ENCODE measurements at places on chromosomes 7 and 10.
A peak's percentile ranks its signal among the peaks of the same experiment; 100 is the strongest.

- no peak for DNase-seq
Observed at GRCh38 chr10:77313066-77313750, 324.4 kb downstream of the KCNMA1 start.

- DNase-seq: no peak
Observed at GRCh38 chr7:69257592-69257991, 340.7 kb upstream of the AUTS2 start.

- no peak for DNase-seq
Observed at GRCh38 chr10:131250454-131251145, 60.9 kb downstream of the TCERG1L start.

GRCh38 chr10:124138195-124138882 lies 44.9 kb upstream of the CHST15 start:
- no peak for DNase-seq

- DNase-seq: no peak
Observed at GRCh38 chr10:78448994-78449418, 415.3 kb downstream of the RPS24 start.

- DNase-seq: no peak
Observed at GRCh38 chr10:71187600-71187999, 24.8 kb upstream of the UNC5B start.

- no peak for DNase-seq
Observed at GRCh38 chr7:30745261-30745941, 6.5 kb upstream of the INMT start.

- DNase-seq: no peak
Observed at GRCh38 chr10:96656839-96657238, 63.5 kb downstream of the PIK3AP1 start.

- no peak for DNase-seq
Observed at GRCh38 chr10:114893251-114893650, 44.7 kb upstream of the TRUB1 start.

DNA sequence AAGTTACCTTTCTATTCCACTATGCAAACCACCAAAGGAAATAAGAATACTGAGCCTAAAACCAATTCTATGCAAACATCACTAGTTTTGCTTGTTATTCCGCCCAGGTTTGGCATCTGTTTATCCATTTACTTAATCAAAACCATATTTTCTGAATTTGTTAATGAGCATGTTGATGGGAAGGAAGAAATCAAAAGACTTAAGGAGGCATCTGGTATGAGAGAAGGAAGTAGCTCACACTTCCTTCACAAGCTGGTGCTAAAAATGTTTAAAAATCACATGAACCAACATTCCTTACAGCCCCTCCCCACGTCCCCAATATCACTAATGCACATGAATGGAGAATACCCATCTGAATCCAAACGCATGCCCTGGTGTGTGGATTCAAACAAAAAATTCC lies 52.0 kb upstream of the PRKAR2B start:
- DNase-seq: no peak

GRCh38 chr7:39085189-39085588 lies 107.5 kb downstream of the POU6F2 start:
- no peak for DNase-seq

- DNase-seq: no peak
Observed at GRCh38 chr10:5195727-5196374, 786 bp upstream of the AKR1C4 start.

DNA sequence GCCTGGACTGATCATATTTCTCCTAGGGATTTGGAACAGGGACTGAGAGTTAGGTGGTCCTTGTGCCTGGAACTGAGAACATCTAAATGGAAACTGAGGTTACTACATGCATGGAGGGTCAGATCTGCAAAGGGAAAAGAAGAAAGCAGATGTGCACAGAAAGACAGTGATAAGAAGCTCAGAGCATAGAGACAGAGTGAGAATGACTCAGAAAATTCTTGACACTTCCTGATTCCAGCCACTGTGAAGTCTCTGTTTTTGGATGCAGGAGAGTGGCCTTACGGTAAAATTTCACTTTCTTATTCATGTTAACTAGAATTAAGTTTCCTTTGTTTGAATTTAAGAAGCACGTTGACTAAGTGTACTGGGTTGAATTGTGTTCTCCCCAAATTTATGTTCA lies 241.7 kb downstream of the TMEM26 start:
- DNase-seq: no peak

- no peak for DNase-seq
Observed at GRCh38 chr7:127717502-127718339, 65.7 kb downstream of the SND1 start.

DNA sequence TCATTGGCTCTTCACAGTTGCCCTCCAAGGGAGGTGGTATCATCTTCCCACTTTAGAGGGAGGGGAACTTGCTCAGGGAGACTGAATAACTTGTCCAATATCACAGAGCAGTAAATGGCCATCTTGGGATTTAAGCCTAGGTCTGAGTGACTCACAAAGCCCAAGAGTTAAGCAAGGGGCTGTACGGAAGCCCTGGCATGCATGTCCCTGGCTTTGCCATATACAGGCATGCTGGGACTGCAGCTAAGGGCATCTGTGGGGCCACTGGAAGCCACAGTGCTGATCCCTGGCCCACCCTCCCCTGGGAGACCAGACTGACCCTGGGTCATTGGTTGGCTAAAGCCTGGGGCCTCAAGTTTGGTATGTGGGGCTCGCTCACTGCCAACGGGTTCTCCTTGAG lies 3.1 kb downstream of the VSIR start:
- no peak for DNase-seq

DNA sequence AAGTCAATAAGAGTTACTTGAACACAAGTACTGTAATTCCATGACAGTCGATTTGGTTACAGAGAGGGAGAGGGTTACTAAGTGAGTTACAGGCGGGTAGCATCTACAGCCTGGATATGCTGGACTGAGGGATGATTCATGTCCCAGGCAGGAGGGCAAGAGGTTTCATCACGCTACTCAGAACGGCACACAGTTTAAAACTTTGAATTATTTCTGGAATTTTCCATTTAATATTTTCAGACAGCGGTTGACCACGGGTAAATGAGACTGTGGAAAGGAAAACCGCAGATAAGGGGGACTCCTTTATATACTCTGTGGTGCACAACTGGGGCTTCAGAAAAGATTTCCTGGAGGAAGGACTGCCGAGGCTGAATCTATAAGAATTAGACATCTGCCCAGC lies 25.7 kb upstream of the LRRC4 start:
- no peak for DNase-seq

GRCh38 chr7:42876182-42877068 lies 35.4 kb downstream of the C7orf25 start:
- DNase-seq: peak; percentile 74

- no peak for DNase-seq
Observed at GRCh38 chr10:131814567-131815265, 86.1 kb upstream of the PPP2R2D start.

GRCh38 chr7:2717293-2718261 lies 29.6 kb downstream of the AMZ1 start:
- no peak for DNase-seq

DNA sequence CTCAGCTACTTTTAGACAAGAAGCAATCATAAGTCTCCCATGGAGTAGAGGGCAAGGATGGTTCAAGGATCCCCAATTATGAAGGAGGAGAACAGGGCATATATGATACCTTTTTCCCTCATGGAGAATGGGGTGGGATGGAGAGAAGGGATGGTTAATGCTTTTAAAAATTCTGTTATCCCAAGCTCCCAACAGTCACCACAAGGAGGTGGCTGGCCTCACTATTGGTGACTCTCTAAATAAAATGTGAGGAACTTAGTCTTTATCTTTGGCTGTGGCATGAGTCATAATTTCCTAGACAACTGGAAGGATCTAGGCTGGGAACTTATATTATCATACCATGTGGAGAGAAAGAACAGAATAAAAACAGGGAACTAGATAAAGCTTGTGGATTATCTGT lies 297.0 kb downstream of the PHTF2 start:
- DNase-seq: no peak

- DNase-seq: no peak
Observed at GRCh38 chr10:102421507-102421756, 796 bp downstream of the FBXL15 start.

- DNase-seq: no peak
Observed at GRCh38 chr10:32371101-32371500, 24.1 kb upstream of the EPC1 start.

- no peak for DNase-seq
Observed at GRCh38 chr7:73970801-73971229, 57.2 kb upstream of the ELN start.

DNA sequence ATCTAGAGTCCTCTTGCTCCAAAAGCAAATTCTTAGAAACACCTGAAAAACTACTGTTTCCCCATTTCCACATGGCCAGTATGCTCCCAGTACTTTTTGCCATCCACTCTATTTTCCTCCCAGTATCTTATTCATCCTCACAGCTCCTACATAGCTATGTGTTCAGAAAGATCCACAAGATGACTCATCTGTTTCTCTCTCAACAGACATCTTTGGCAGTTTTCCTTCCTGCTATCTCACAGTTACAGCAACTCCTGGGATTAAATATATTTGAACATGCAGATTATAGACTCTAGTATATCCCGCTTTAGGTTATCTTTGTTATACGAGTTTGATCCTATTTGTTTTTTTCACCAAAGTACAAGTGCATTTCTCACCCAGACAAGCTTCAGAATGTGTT lies 675.6 kb upstream of the POT1 start:
- DNase-seq: no peak

DNA sequence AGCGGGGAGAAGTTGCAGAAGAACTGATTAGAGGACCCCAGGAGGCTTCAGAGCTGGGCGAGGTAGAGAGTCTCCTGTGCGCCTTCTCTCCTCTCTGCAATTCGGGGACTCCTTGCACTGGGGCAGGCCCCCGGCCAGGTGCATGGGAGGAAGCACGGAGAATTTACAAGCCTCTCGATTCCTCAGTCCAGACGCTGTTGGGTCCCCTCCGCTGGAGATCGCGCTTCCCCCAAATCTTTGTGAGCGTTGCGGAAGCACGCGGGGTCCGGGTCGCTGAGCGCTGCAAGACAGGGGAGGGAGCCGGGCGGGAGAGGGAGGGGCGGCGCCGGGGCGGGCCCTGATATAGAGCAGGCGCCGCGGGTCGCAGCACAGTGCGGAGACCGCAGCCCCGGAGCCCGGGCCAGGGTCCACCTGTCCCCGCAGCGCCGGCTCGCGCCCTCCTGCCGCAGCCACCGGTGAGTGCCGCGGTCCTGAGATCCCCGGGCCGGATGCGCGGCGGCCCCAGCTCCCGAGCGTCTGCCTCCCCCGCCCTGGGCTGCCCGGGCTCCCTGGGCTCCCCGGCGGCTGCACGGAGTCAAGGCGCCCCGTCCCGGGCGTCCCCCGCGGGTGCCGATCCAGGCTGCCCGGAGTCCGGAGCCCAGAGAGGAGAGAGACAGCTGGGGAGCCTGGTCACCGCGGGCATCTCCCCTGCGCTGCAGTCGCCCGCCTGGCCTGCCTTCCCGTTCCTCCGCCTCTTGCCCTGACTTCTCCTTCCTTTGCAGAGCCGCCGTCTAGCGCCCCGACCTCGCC lies at the start of gene PLAU:
PLAU (plus strand) TSS at position 369 of the 789 bp plus-strand sequence. CDS start 424 bp downstream, outside the sequence.
- DNase-seq: peak; percentile 74

DNA sequence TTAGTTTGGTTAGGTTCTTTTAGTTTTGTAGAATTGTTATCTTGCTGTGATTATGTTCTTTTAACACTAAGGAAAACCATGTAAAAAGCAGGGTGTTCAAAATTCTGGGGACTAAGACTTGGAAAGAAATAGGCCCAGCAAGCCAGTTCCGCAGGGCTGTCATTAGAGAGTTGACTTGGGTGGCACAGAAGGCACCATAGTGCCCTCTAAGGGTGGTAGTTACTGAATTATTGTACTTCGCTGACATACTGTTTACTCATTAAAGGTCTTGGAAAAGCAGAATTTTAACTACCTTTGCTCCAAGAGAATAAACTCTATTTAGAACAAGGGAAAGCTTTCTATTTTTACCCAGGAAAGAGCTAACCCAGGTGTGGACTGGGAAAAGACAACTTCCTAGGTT lies 86.5 kb downstream of the OTUD1 start:
- no peak for DNase-seq

DNA sequence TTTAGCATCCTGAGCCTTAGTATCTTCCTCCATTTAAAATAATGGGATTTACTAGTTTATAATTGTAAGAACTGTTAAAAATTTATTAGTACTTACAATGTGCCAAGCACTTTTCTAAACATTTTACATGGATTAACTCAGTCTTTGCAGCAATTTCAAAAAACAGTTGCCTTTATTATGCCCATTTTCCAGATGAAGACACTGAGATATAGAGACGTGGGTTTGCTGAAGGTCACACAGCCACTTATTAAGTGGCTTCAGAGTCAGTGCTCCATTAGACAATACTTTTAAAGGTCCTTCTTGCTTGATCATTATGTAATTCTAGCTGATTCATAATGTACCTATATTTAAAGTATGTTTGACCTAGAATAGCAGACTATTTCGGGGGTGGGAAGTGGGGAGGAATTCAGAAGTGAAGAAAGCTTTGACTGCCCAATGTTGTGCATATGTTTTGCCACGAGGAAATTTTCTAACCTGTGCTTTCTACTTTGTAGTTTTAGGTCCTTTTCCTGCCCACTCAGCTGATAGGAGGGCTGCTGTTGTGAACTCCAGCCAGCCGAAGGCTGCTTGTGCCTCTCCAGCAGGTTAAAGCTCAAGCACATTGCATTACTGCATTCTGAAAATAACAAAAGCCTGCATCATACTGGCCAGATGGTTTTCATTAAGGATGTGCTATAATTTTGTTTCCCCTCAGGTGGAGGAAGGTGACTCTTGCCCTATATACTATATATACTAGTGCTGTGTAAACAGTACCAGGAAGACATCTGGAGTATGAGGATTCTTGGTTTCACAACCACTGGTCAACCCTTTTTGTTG lies 4.3 kb downstream of the PLEKHA8 start:
- no peak for DNase-seq

GRCh38 chr7:134636008-134636449 lies 10.6 kb upstream of the BPGM start:
- DNase-seq: no peak

DNA sequence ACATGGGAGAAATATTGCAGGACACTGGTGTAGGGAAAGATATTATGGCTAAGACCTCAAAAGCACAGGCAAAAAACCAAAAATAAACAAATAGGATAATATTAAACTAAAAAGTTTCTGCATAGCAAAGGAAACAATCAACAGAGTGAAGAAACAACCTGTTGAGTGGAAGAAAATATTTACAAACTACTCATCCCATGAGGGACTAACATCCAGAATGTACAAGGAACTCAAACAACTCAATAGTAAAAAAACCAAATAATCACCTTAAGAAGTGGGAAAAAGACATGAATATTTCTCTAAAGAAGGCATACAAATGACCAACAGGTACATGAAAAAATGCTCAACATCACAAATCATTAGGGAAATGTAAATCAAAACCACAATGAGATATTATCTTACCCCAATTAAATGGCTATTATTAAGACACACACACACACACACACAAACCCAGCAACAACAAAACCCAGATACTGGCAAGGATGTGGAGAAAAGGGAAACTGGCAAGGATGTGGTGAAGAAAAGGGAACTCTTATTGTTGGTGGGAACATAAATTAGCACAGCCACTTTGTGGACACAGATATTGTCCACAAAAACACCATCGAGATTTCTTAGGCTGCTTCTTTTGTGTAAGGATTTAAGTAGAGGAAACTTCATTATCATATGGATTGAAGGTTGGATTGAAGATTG lies 9.8 kb upstream of the RAB18 start:
- DNase-seq: no peak

GRCh38 chr7:136174477-136175125 lies 197.4 kb upstream of the MTPN start:
- DNase-seq: no peak

Data from WTC11 (cell line).